CD4-positive, CD25-positive, alpha-beta regulatory T cell (primary cell): ENCODE measurements at places on chromosomes 12 and 14.

DNA sequence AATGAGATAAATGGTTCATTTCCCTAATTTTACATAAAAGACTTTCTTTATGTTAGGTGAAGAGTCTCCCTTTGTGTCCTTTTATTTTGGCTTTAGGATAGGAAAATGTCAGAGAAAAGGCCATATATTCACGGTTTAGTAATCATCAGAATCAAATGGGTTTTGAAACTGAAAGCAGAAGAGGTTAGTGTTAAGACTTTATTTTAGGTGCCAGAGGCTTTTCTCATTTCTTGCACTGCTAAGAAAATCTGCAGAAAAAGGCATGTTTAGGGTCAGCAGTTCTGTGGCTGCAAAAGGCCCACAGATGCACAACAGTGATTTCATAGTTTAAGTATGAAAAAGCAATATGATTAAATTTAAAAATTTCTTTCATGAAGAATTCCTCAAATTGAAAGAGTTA, 80.4 kb upstream of the SINHCAF start:
- no peak for DNase-seq

- DNase-seq = no peak
These were observed 222.1 kb downstream of the C12orf42 start for GRCh38 chr12:103273645-103274044.

- DNase-seq = no peak
These were observed 9.5 kb downstream of the DCN start for GRCh38 chr12:91173124-91173523.

- no peak for DNase-seq
These were observed 30.7 kb downstream of the NOC4L start for GRCh38 chr12:132174839-132175490.

DNA sequence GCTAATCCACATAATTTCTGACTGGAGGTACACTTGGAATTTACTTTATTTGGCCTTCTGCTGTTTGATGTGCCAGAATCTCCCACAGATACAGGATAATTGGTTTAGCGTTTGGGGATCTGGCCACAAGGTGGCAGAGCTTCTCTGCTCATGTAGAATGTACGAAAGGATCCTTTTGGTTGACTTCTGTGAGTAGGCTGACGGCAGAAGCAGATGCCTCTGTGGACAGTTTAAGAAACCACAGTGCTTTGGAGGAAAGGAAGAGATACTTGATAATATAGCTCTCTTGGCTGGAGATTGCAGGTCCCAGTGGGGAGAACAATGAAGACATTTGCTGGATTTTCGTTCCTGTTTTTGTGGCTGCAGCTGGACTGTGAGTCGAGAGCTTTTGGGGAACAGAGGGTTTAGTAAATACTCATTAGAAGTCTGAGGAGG, 75.3 kb upstream of the OR4E1 start:
- DNase-seq = peak; percentile 23

- no peak for DNase-seq
These were observed 104.2 kb downstream of the PCNX1 start for GRCh38 chr14:71011479-71011878.

- DNase-seq = no peak
These were observed 199.6 kb upstream of the OTX2 start for GRCh38 chr14:57009585-57010515.

DNA sequence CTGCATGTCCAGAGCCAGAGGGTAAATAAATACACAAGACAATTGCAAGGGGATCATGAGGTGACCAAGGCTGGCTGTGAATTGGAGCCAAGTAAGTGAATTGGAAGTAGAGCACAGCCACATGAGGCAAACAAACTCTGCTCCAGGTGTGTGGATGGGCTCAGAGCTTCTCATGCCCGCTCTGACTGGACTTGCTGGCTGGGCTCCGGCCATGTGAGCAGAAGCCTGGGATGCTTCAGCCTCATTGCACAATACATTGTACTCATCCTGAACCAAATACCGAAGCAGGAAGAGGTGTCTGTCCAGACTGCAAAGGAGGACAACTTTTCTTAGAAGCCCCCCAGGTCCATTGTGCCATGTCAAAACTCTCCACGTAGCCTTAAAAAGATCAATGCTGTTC, 193.0 kb downstream of the TTC8 start:
- no peak for DNase-seq

- DNase-seq = no peak
These were observed 46.0 kb upstream of the ESRRB start for GRCh38 chr14:76329951-76330350.

DNA sequence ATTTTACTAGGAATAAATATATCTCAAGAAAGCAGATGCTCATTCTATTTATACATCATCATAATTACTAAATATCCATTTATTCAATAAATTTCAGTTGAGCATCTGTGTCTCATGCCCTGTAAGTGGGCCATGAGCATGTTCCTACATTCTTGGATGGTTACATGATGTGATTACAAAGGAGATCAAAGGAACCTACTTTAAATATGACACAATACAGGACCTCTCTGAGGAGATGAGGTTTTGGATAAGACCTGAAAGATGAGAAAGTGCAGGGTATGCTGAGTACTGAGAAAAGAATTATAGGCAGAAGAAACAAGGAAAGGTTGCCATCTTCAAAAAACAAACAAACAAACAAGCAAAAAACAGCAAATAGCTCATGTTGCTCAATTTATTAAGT, 105.4 kb upstream of the CNTN1 start:
- no peak for DNase-seq

DNA sequence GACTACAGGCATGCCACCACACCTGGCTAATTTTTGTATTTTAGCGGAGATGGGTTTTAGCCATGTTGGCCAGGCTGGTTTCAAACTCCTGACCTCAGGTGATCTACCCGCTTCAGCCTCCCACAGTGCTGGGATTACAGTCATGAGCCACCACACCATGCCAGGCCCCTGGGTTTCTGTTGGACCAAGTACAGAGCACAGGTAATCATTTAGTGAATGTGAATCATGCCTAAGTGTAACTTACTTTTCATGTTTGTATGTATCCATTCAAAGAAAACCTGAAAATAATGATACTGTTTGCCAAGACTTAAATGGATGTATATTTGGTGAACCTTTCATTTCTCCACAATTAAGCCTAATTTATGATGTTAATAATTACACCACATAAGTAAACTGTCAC, 65.9 kb downstream of the FGD6 start:
- DNase-seq = no peak

- DNase-seq = no peak
These were observed 239.8 kb upstream of the FAR2 start for GRCh38 chr12:28909291-28909690.

DNA sequence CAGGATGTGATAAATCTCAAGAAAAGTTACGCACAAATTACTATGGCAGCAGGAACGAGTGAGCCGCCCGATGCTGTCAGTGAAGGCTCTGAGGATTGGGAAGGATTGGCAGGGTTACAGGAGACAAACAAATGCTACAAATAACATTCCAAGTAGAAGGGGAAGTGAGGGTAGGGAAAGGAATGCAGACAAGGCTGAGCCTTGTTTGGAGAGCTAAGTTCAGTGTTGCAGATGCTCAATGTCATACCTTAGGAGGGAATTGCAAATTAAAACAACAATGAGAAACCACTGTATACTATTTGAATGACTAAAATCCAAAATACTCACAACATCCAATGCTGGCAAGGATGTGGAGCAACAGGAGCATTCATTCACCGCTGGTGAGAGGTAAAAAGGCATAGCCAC, 1.3 kb downstream of the CLEC9A start:
- no peak for DNase-seq

- no peak for DNase-seq
These were observed 318.1 kb downstream of the LRIG3 start for GRCh38 chr12:58602179-58602578.

DNA sequence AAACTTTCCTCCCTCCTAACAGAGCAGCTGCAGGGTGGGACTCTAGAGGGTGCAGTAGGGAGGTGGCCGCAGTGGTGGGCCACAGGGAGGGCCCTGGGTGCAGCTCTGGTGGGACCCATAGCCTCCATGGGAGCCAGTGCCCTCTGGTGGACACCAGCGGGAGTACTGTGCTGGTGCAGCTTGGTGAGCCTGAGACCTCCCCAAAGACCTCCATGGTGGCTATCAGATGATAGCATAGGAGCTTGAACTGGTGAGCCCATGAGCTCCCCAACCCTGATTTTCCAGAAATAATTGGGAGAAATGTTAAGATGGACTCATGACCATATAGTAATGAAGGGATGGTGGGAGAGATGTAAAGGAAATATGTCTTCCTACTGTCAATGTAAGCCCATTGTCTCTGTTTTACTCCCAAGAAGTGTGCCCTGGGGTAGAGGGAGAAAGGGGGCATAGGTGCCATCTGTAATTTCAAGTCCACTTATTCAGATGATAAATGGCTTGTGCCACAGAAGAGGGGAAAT, 98.7 kb downstream of the GAS2L3 start:
- no peak for DNase-seq

DNA sequence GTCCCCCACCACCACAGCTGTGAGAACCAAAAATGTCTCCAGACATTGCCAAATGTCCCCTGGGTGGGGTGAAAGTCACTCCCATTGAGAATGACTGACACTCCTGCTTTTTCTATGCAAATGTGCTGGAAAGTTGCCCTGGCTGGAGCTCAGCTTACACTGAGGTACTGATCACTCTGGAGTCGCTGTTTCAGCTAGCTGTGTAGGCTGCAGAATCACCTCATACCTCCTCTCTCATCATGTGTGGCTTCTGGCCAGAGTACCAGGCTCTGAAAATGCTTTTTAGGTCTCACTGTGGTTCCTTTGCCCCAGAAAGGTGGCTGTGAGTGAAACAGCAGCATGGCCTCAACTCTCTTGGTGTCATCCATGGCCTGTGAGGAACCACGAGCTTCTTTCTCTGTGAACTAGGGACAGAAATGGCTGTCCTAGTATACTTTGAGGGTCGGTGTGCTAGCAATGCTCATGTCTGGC, 414.4 kb downstream of the DPF3 start:
- no peak for DNase-seq

DNA sequence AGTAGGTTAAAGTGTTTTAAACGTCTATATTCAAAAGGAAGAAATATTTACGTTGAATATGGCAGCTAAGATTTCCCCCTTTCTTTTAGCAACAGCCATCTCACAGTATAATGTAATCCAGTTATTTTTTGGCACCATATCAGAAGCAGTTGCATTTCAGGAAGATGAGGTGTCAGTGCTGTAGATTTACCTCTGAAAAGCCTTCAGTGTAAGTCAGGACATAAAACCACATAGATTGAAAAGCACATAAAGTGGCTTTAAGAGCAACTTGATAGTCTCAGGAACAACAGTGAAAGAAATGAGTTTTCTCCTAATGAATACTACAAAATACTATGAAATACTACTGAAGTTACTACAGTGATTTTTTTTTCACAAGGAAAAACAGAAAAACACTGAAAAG, 6.9 kb downstream of the MLH3 start:
- DNase-seq = no peak

GRCh38 chr12:94789510-94790225, 139.3 kb upstream of the TMCC3 start:
- no peak for DNase-seq

DNA sequence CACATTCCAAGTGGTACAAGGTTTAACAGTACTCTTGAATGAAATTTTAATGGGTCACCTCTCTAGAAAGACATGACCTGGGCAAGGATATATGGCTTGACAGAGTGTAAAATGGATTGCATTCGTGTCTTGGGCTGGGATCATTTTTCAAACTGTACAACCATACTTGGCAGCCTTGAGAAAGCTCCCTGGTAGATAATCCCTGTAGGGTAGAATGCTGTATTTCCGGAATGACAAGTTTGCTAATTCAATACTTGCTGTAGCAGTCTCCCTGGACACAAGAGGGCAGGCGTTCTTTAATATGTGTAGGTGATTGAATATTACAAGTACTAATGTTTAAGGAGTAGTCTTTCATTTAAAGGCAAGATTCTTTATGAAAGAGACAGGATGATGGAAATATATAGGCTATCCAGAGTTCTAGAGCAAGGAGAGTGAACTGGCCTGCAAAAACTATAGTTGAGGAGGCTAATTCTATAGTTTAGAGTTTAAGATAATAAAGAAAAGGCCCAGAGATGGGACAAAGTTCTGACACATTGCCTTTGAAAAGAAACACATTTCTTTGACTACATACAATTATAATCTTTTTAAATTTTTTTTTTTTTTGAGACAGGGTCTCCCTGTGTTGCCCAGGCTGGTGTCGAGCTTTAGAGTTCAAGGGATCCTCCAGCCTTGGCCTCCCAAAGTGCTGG, 53.4 kb downstream of the PLBD1 start:
- DNase-seq = no peak

DNA sequence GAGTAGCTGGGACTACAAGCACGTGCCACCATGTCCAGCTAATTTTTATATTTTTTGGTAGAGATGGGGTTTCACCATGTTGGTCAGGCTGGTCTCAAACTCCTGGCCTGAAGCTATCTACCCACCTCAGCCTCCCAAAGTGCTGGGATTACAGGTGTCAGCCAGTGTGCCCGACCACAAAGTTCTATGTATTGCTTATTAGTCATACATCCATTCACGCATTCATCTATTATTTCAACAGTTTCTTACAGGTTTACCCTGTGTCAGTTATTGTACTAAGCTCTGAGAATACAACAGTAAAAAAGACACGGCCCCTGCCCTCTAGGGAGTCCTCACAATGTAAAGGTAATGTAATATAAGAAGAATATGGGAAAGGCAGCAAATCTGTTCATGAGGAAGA, 188.9 kb upstream of the BTG1 start:
- no peak for DNase-seq

- peak; percentile 43 for DNase-seq
These were observed 34.6 kb downstream of the SPRING1 start for GRCh38 chr12:116703214-116703795.

- DNase-seq = no peak
These were observed 172.6 kb downstream of the ANO4 start for GRCh38 chr12:100967189-100967588.

- DNase-seq = no peak
These were observed 891 bp downstream of the PLEKHA5 start for GRCh38 chr12:19130224-19131024.

GRCh38 chr12:7346551-7347225, 42.8 kb downstream of the ACSM4 start:
- DNase-seq = no peak

GRCh38 chr14:87643005-87643404, 350.0 kb downstream of the GALC start:
- no peak for DNase-seq

DNA sequence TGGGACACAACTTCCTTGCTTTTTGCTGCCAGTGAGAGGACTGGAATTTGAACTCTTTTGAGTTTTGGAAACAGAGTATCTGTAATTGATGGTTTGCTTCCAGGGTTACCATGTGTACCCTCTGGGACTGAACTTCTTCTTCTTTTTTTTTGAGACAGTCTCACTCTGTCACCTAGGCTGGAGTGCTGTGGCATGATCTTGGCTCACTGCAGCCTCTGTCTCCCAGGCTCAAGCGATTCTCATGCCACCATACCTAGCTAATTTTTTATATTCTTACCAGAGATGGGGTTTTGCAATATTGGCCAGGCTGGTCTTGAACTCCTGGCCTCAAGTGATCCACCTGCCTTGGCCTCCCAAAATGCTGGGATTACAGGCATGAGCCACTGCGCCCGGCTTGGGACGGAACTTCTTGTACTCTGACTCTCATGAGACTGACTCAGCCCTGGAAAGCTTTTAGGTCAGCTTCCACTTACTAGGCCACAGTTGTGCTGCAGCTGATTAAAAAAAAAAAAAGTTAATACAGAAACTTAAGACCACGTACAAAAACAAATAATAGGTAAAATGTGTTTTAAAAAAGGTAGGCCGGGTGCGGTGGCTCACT, 15.8 kb downstream of the SEL1L start:
- DNase-seq = no peak
